Omental fat pad (tissue), 4 donors: ENCODE measurements at places on chromosomes 4 and X. TPM values are rescaled to one million over a fixed set of nuclear protein-coding genes. Genes with fewer than 3 reads are reported as not detected.

HSD17B13 gene
- 6.8 TPM for total RNA-seq

TACR3 gene
- not detected for total RNA-seq

TEC gene
- 2.6 TPM for total RNA-seq

GRCh38 chr4:119629142-119629471 is 503 bp upstream of the PDE5A start:
- no peak for DNase-seq

- no peak for DNase-seq
These were observed 28.8 kb downstream of the RBM47 start for GRCh38 chr4:40600850-40601249.

PLP1 gene
- total RNA-seq = 0.38 TPM

DNA sequence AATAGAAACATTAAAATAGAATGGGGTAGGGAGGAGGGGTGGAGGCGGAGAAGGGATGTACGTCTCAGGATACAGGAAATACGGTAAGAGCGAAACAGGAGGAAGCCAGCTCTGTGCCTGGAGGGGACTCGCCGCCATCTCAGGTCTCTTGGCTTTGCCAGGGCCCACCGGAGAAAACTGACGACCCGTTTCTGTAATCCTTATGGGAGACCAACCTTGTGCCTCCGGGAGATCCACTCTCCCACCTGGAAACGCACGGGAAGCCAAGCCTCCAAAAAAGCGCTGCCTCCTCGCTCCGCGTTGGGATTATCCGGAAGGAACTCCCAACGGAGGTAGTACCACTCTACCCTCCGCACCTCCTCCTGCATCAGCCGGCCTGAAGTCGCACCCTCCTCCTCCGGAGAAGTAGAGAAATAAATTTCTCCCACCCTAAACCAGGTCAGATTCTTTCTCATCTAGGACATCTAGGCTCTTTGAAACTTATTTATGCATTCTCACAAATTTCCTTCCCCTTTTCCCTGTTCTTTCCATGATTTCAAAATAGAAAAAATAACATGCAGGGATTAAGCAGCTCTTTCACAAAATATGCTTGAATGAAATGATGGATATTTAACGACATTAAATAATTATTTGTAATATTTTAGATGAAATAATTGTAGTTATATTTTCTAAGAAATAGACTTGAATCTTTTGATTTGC is at the start of gene NBDY:
Gene NBDY (plus strand): TSS at position 92 of the 699 bp plus-strand sequence. CDS start 111 bp downstream, at position 203.
- peak; percentile 22 for DNase-seq

DNA sequence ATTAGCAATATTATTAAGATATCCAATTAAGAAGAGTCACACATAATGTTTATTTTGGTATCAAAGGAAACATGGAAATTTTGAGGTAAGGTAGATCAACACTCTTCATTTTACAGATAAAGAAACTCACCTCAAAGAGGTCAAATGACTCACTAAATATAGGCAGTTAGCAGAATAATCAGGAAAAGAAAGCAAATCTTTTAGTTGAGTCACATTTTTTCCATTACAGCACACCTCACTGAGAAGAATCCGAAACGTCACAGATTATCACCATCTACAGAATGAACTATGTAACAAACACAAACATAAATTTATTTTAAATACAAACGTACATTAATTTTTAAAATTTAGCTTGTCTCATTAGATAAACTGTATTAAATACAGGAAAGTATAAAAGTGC is 70.1 kb downstream of the TMEM47 start:
- no peak for DNase-seq

- DNase-seq = no peak
These were observed 141.8 kb downstream of the EVC2 start for GRCh38 chr4:5566526-5566925.

EVC gene
- 21.4 TPM for total RNA-seq

GRCh38 chr4:14318671-14319070 is 683.6 kb upstream of the CPEB2 start:
- no peak for DNase-seq

SOX3 gene
- total RNA-seq = not detected

DNA sequence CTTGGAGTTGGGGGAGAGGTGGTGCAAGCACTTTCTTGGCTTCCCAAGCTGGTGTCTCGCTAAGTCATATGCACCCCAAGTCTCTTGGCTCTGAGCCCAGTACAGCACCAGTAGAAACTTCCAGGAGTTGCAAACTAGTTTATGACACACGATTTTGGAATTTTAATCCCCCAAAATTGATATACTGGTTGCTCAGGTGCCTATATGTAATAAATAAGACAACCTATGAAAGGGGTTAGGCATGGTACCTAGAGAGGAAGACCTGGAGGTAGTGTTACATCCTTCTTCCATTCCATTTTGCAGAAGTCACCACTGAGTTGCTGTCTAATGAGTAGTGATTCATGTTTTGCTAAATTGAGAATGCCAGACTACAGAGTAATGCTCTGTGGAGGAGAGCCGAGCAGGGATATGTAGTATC is 4.3 kb upstream of the SLC4A4 start:
- DNase-seq = no peak

GRCh38 chr4:1356181-1356998 is 9.4 kb downstream of the UVSSA start:
- peak; percentile 52 for DNase-seq

GRCh38 chr4:25172961-25173915 is 13.0 kb upstream of the SEPSECS start:
- no peak for DNase-seq

GRCh38 chrX:53294024-53294648 is 12.8 kb upstream of the IQSEC2 start:
- no peak for DNase-seq

DNA sequence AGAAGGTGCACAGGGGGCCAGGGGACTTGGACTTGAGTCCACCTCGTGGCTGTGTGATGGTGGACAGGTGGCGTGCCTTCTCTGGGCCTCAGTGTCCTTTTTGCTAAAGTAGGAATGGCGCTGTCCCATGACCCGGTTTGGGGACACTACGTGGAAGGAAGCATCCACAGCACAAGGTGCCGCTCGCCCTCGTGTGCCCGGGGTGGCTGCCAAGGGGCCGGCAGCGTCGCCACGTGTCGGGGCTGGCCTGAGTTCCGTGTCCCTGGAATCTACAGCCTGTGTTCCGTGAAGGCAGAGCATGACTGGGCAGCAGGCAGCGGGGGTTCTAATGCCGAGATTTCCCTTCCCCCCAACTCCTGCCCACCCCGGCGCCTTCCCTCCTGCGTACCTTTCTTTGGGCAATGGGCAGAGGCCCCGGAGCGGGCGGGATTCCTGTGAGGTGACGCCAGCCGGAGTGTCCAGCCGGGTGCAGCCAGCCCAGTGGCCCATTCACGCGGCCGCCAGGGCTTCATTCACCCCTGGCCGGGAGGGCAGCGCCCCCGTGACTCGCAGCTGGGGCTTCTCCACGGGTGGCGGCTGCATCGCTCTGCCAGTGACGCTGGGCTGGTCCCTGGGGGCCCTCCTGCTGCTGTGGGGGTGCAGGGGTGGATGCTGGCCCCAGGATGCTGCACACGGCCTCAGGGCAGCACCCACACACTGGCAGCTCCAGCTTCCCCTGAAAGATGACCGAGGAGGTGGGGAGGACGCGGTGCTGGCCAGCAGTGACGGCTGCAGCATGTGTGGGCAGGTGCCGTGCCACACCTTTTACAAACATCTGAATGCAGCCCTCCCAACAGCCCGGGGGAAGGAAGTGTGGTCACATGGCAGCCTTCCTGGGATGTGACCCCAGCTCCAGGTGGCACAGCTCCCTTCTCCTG is 21.2 kb downstream of the DOK7 start:
- no peak for DNase-seq

BMP3 gene
- 2.5 TPM for total RNA-seq
